Activated effector memory CD4-positive, alpha-beta T cell treated with anti-CD3 and anti-CD28 coated beads, Interleukin-2, amount 50 U/mL, for 16 hours (primary cell): ENCODE measurements at places on chromosomes 4 and X.

DNA sequence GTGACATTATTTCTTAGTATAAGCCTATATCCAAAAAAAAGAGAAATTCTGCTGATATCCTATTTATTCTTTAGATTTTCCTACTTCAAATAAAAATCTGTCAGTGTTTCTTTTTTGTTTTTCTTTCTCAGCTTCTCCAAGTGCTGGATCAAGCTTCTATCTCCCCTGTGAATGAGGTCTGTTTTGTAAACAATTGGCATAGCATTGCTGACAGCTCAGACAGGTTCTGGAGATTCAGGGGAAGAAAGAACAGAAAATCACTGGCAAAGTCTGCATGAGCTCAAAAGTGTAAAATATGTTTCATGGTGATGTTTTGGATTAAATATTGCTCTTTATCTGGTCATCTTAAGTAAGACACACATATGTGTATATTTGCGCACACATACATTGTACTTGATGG lies 492.0 kb upstream of the IGFBP7 start:
- no peak for DNase-seq

DNA sequence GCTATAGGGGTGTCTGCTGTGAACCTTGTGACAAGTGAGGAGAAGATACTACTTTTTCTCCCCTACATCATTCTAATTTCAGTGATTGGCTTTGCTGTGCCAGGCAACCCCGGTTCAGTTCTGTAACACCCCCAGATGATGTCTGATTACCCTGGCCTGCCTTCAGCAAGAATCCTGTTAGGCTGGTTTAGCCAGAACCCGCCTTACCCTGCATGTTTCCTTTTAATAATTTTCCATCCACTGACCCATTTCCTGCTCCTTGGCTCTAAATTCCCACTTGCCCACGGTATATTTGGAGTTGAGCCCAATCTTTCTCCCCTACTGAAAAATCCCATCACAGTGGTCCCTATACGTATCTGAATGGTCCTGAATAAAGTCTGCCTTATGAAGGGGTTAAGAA lies 46.5 kb upstream of the HPSE start:
- DNase-seq, result no peak

DNA sequence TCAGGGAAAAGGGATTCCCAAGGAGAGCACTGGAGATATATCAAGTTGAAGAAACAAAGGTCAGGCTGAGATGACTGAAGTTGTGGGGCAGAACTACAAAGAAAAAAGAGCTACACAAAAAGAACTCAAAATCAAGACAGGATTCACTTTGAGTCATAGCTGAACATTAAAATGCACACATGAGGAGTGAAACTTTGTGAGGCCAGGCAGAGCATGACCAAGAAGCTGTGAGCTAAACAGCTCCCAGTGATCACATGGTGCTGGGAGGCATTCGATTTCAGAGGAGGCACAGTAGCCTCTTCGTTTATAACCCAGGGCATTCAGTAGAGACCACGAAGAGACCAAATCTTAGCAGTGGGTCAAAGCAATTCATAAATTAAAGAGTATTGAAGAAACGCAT lies 145.3 kb downstream of the ATRX start:
- DNase-seq, result no peak

GRCh38 chr4:149292425-149293007 lies 523.1 kb downstream of the IQCM start:
- DNase-seq, result no peak

DNA sequence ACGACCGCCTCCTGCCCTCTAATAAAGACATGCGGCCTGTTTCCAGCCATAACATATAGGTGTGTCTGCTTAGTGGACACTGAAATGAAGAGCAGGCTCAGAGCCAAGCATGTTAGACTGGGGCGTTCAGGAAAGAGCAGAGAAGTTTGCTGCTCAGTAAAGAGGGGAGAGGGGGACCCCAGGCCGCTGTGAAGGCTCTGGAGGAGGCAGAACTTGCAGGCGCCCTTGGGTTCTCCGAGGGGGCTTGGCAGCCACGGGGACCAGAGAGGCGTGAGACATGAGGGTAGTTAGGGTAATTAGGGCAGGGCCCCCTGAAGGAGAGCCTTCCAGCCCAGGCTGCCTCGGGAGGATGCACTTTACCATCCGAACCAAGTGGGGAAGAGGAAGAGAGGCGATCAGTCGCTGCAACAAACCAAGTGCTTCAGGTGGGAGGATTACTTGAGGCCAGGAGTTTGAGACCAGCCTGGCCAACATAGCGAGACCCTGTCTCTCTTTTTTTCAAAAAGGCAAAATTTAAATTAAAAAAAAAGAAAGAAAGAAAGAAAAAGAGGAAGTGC lies 46.6 kb upstream of the CDKN2AIP start:
- DNase-seq, result peak; percentile 53

DNA sequence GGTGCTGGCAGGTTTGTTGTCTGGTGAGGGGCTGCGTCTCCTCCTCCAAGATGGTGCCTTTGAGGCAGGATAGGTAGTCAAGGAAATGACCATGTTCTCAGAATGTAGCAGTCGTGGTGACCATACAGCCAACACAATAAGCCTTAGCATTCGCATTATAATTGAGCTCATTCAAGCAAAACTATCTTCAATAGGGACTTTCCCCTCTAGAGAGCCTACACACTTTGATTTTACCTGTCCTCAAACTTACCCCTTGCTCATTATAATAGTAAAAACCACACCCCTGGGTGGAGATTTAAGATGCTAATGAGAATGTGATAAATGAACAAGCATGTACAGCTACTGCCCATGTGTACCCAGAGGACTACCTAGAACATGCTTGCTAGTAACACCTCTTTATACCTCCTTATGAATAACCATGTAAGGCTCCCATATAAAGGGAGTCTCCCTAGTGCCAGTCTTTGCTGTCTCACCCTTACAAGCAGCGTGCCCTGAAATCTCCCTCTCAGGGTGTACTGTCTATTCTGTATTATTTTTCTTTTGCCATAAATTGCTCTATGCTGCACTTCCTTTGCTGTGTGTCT lies 48.2 kb downstream of the FGFBP1 start:
- no peak for DNase-seq

- DNase-seq, result no peak
These were observed 52.2 kb upstream of the TLR3 start for GRCh38 chr4:186016796-186017195.

DNA sequence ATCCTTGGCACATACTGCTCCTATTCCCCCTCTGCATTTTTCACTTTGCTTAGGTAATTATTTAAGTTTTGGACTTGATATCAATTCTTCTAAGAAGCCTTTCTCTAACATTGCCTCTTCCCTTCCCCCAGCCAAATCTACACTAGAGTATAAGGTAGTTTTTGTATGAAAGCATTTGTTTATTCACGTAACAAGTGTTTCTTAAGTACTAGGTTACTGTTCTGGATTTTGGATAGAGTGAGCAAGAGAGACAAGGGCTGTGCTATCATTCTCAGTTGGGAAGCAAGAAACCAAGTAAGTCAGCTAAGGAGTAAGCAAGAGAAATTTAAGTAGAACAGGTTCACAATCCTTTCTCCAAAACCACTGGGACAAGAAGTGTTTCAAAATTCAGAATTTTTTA lies 55.9 kb upstream of the HHIP start:
- DNase-seq, result no peak

DNA sequence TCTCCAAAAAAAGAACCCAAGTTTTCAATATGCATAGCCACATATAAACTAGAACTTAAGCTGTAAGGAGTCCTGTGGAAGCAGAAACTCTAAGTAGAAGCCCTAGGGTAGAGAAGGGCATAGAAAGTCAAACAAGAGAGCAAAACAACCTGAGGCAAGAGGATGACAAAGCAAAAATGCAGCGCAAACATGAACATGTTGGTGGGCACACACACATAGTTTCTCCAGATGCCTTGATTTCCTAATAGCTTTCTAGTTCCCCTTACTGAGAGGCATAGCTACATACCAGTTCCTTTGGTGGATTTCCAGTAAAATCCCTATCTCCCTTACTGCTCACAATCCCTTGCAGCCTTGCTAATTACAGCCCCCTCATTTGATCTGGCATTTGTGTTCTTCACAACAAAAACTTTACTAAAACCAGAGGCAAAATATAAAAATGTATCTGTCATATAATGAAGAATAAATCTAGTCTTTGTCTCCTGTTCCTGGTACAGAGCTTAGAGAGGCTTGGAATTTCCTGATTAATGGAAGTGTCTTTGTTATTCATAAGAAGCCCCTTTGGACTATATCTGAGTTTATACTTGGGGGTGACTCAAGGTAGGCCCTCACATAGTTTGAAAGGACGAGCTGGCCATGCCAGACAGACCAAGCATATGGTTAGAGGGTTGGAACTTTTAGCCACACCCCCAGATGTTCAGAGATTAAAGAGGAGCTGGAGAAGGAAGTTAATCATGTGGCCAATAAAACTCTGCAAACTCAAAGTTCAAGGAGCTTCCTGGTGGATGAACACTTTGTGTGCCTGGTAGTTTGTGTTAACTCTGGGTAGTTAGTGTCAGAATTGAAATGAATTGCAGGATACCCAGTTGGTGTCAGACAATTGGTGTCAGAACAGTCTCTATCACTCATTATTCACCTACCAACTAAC lies 52.7 kb upstream of the ZCCHC13 start:
- no peak for DNase-seq

GRCh38 chr4:41638203-41638602 lies 100.2 kb downstream of the LIMCH1 start:
- no peak for DNase-seq

GRCh38 chr4:92387459-92388069 lies 83.8 kb downstream of the GRID2 start:
- DNase-seq, result no peak

DNA sequence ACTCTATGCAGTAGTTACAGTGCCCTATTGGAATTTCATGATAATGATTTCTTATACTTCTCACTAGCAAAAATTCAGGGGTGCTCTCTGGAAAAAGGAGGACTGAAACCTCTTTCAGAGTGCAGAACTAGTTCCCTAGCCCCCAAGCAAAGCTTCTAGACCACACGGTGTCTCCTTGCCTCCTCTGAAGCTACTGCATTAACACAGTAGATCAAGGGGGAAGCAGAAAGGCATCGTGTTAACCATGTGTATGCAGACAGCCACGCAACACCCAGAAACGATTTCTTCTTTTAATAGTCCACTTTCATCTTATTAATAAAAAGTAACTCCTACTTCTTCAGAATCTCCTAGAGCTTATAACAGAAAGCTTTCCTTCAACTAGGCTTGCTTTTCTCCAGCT lies 44.7 kb downstream of the MAML3 start:
- no peak for DNase-seq

GRCh38 chr4:185738038-185738552 lies 73.9 kb downstream of the SORBS2 start:
- DNase-seq, result no peak

DNA sequence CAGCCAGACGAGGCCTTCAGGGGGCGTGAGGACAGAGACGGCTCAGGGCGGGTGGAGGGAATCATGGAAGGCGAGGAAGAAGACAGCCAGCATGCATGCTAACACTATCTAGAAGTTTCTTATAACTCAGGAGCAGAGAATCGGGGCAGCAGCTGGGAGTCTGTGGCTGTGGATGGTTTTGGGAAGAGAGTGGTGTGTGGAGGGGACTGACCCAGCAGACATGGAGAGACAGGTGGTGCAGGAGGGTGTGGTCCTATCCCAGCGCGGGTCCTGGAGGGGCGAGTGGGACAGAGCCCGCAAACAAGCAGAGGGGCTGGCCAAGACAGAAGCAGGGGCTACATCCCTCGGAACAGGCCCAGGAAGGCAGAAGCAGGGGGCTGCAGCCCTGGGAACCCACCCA lies 192.1 kb downstream of the AFAP1 start:
- no peak for DNase-seq

DNA sequence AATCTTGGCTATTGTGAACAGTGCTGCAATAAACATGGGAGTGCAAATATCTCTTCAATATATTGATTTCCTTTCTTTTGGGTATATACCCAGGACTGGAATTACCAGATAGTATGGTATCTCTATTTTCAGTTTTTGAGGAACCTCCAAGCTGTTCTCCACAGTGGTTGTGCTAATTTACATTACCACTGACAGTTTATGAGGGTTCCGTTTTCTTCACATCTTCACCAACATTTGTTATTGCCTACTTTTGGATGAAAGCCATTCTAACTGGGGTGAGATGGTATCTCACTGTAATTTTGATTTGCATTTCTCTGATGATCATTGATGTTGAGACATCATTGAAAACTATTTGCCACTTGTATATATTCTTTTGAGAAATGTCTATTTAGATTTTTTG lies 79.6 kb upstream of the ZNF827 start:
- DNase-seq, result no peak

DNA sequence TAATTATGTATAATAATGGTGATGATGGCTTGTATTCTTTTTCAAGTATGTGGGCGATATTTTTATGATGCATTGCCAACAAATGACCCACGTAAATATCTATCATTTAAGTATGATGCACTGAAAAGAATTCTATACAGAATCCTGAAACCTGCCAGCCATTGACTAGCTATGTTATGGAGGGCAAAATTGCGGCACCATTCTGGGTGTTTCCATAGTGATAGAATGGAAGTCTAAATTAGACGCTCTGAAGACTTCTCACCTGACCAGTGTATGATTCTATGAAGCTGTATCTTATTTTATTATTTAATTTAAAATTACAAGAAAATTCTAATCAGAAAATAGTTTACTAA lies 677 bp upstream of the CENPC start:
- DNase-seq, result no peak

DNA sequence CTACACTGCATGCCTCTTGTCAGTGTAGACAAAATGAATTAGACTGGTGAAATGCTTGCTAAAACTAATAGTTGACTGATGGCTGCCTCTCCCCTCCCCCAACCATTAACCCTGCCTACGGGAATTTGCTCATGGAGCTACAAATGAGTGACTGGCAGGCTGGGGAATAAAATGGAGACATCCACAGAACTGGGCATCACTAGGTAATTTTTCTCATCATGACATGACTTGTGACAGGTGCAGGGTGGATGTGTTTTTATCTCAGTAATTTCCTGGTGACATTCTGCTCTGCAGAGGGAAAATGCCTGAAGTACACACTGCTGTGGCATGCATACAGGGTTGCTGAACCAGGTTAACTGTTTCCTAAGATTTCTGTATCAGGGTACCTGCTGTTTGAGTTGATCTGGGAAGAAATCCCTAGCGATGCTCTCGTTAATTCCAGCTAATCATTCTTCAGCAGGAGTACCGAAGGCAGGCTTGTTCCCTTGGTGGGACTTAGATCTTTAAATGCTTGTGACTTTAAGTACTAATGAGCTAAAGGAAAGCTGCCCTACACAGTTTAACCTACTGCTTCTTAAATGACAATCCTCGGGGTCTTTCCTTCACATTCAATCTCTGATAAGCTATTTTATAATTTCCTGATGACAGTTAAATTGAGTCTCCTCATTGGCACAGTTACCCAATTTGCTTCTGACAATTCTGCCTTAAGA lies 376.3 kb upstream of the LCORL start:
- DNase-seq, result no peak

GRCh38 chr4:102247041-102247440 lies 98.2 kb downstream of the SLC39A8 start:
- no peak for DNase-seq

GRCh38 chr4:72505314-72505744 lies 63.7 kb downstream of the ADAMTS3 start:
- no peak for DNase-seq

- no peak for DNase-seq
These were observed 1234.2 kb downstream of the FAM133A start for GRCh38 chrX:94908171-94908570.

- no peak for DNase-seq
These were observed 102.5 kb downstream of the LARP7 start for GRCh38 chr4:112739442-112739841.

GRCh38 chr4:82733636-82734035 lies 65.0 kb downstream of the SCD5 start:
- DNase-seq, result no peak

- DNase-seq, result no peak
These were observed 18.2 kb upstream of the SLC25A14 start for GRCh38 chrX:130321550-130321949.
